ENCODE measurements at places on chromosomes 1 and 21.
A peak's percentile ranks its signal among the peaks of the same experiment; 100 is the strongest.

GRCh38 chr1:198856601-198857000, 217.8 kb downstream of the PTPRC start:
- DNase-seq, result no peak

DNA sequence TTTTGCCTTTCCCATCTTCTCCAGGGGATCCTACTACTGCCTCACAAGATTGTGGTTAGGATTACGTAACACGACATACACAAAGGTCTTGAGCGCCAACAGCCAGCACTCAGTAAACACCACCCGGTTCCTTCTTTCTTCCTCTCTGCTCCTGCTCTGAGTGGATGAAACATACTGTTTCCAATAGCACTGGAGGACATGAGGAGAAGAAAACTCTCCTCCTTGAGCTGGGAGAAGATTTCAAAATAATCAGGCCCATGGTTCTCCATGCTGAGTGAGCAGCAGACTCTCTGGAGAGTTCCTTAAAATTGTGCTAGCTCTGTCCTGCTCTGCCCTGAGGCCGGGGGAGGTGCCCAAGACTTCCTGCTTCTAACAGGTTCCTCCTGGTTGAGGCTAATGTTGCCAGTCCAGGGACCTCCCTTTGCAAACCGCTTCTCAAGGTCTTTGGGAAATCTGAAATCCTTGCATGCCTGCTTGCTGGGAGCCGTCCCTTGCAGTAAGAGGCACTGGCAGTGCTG, 29.4 kb upstream of the MX1 start:
- no peak for DNase-seq

DNA sequence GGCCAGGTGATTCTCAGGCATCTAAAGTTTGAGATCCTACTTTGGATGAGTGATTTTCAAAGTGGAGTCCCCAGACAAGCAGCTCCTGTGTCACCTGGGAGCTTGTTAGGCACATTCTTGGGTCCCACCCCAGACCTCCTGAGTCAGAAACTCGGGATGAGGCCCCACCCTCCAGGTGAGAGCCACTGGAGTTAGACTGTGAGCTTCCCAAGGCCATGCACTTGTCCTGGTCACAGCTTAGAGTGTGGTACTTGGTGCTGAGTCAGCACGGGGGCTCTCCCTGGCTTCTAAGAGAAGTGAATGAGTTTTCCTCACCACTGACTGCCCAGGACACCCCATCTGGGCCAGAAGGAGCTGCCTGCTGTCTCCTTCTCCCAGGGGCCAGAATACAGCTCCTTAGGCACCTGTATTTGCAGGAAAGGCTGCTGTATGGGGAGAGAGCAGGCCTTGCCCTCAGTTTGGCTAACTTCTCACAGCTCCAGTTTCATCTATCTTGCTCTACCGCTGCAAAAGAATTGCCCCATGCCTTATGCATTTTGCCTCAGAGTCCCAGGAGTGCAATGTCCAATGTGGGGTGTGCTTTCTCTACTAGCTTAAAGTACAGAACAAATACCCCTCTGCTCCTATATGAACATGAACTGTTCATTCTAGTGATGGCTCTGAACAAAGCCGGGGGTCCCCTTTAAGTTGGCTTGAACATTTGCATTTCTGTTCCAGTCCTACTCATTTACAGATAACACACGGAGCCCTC, 98.1 kb downstream of the PSMG1 start:
- no peak for DNase-seq

DNA sequence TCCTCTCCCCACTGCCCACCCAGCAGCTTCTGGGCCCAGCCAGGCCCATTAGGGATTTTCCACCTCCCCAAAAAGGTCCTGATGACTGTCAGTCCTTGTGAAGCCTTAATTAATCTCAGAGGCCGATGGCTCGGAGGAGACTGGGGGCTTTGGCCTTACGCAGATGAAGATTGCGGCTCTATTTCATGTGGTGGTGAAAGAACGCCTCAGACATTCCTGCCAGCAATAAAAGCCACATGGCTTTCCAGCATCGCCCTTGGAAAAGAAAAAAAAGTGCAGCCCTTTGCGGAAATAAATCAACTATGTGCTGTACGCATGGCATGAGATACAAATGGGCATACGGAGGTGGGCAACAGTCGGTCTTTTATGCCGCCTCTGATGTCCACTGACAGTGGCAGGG, 6.6 kb upstream of the RUNX3 start:
- DNase-seq, result no peak

GRCh38 chr21:39126486-39126806, 56.8 kb downstream of the PSMG1 start:
- DNase-seq, result no peak

GRCh38 chr1:64536836-64537490, 67.0 kb downstream of the CACHD1 start:
- no peak for DNase-seq

GRCh38 chr1:18645747-18646090, 15.1 kb downstream of the PAX7 start:
- no peak for DNase-seq

DNA sequence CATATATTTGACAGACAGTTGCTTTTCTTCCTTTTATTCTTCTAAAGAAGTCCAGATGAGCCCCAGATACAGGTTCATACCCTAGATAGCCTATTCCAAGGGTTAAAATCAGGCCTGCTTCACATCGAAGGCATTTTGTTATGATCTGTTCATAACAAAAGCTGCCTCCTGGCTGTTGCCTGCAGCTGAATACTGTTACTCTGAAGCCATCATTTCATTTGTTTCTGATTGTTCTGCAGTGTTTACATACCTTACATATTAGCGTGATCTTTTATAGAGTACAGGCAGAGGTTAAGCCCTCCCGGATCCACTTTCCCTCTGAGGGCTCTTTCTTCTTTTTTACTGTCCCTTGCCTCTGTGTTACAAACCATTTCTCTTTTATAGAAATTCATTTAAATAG, 219.0 kb upstream of the HOOK1 start:
- no peak for DNase-seq

DNA sequence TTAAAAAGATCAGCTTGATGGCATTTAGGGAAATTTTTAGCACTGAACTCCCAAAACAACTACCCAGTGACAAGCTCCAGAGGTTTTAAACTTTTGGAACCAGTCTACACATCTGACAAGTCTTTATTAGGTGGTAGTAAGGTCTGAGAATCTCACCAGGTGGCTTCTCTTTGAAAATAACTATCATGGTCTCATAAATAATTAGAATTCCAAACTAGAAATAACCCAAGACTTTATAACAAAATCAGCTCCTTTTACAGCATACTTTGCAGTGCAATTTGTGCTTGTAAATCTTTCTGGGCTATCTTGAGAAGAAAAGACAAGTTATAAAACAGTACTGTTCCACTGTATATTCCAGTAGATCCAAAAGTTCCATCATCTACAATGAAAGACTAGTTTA, 108.7 kb downstream of the LTN1 start:
- DNase-seq, result no peak

- DNase-seq, result no peak
Measured at GRCh38 chr1:21341517-21342078, 51.3 kb upstream of the ECE1 start.

DNA sequence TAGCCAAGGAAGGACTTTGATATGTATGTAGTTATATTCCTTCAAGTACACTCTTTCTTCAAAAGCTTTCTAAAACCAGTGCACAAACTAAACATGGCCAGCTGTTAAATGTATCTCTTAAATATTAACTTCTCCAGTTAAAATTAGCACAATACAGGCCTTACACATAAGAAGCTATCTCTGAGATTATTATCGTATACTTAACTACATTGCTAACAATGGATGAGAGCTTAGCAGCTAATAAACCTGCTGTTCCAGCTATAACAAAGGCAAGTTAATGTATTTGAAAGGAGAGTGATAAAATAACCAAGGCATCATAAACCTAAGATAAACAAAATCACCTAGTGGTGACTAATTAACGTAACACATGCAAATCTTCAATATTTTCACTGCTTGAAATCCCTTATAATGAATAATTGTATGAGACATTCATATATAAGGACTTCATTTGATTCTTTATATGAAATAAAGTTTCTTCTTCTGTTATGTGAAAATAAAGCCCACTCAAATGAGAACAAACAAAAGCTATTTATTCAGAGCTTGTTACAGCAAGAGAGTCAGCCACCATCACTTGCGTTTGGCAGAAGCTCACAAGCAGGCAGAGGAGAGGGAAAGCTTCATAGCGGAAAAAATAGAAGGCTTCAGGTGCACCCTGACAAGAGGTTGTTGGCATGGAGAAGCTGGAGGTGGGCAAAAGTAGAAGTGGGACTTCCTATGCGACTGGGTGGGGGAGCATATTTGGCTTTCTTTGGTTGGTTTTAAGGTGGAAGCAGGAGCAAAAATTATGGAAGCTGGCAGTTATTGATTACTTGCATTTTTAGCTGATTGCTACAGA, 274.1 kb upstream of the CHRM3 start:
- no peak for DNase-seq

DNA sequence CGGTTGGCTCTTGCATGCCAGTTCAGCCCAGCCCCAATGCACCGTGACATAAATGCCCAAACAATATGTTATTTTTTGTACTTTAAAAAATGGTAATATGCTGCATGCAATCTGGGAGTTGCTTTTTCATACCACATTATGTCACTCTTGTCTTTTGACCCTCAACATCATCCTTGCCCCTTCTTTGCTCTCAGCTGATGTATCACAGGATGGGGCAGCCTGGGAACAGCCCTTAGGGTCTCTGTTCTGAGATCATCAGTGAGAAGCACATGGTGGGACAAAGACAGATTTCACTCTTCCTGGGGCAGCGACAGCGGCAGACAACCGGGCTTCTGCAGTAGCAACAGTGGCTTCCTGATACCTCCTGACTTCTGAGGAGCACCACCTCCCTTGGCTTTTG, 79.5 kb downstream of the SETD4 start:
- DNase-seq, result no peak

- DNase-seq, result peak; percentile 65
Measured at GRCh38 chr1:227728059-227728891, 6.8 kb downstream of the JMJD4 start.

DNA sequence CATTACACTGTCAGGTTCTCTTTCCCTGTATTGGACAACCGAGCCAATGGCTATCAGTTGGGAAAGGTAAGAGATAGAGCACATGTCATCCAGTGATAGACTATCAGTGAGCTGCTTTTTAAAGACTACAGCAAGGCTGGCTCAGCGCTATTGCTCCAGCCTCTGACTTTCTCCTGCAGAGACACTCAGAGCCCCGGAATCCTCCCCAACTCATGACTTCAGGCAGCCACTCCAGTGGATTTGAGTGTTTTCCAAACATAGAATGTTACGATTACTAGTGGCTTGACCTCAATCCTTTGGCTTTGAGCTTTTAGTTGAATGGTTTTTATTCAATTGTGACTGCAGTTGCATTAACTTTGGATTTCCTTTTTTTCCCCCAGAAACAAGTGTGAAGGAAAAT, 331.9 kb downstream of the DISC1 start:
- DNase-seq, result no peak

DNA sequence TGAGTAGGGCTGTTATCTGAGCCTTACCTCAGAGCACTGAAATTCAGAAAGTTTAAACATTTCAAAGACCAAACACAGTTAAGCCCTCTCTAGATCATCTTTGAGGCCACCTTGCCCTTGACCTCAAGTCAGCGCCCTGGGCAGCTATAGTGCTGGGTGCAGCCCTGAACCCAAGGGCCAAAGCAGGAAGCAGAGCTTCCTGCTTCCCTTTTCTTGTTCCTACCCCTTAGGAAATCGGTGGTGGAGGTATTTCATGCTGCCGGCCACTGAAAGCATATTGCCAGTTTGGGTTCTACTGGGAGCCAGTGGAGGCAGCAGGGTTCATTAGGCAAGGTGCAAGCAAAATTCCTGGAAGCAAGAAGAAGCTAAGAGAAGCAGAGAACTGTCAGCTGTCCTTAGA, 26.1 kb downstream of the CD244 start:
- DNase-seq, result no peak

- DNase-seq, result no peak
Measured at GRCh38 chr1:27592232-27592930, 11.6 kb downstream of the AHDC1 start.

GRCh38 chr1:228737601-228738041, 2.3 kb downstream of the RHOU start:
- no peak for DNase-seq

Data from renal cortex interstitium (tissue), 15 donors.